ENCODE measurements at places on chromosomes 2 and 18.

- H3K4me3 ChIP-seq = no peak overlapping the region
- no peaks in the 10 kb centered on the region for H3K4me1 ChIP-seq
- H3K27me3 ChIP-seq = no peaks in the 10 kb centered on the region
- no peak for DNase-seq
Observed at GRCh38 chr2:8433390-8433789, 248.5 kb upstream of the ID2 start.

- no peaks in the 10 kb centered on the region for H3K36me3 ChIP-seq
- no peaks in the 10 kb centered on the region for H3K27me3 ChIP-seq
- peaks cover 9% of the 10 kb centered on the region for H3K4me1 ChIP-seq
- H3K27ac ChIP-seq = no peak overlapping the region
- DNase-seq = no peak
- no peak overlapping the region for H3K4me3 ChIP-seq
Observed at GRCh38 chr2:96213379-96213778, 4.8 kb upstream of the STARD7 start.

DNA sequence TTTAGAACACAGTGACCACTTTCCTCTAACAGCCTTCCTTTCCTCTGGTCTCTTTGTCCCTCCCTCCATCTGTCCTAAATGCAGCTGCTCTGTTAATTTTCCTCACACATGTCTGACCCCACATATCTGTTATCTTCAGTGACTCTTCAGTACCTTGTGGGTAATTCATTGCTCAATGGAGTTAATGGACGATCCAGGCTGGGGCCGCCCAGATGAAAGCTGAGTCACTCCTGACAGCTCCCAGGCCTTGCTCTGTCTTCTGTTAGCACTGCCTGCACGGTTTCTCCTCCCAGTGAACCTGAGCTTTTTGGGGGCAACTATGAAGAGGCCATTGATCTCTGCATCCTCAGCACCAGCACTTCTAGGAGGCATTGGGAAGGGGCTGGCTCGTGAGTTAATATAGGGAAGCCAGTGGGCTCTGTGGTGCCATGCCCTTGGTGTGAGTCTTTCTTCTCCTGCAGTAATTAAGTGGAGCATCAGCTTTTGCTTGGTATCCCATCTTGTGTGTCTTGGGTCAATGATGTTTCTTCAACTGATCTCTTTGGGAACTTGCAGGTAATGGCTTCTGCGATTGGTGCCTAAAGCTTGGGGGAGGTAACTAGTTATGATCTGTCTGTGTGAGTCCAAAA, 67.3 kb downstream of the SNORC start:
- H3K36me3 ChIP-seq = no peaks in the 10 kb centered on the region
- no peaks in the 10 kb centered on the region for H3K27me3 ChIP-seq
- peak; percentile 93 for DNase-seq
- H3K4me3 ChIP-seq = no peak overlapping the region
- no peak overlapping the region for H3K27ac ChIP-seq

DNA sequence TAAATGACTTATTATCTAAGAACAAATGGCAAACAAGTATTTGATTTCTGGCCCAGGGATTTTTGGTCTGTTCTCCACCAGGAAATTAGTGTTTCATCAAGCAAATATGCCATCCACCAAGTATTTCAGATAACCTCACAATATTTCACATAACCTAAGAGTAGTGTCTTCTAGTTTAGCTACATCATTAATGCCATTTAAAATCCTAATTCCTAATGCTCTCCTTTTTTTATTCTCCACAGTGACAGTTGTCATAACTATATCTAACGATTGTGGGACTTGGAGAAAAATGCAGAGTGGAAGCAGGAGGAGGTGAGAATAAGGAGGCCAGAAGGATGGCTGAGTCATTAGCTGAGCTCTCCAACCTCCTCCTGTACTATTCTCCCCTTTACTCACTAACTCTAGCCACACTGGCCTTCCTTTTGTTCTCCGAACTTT, 58.5 kb upstream of the CTLA4 start:
- H3K36me3 ChIP-seq = no peaks in the 10 kb centered on the region
- H3K27ac ChIP-seq = peak overlapping the region; percentile 100
- no peaks in the 10 kb centered on the region for H3K27me3 ChIP-seq

DNA sequence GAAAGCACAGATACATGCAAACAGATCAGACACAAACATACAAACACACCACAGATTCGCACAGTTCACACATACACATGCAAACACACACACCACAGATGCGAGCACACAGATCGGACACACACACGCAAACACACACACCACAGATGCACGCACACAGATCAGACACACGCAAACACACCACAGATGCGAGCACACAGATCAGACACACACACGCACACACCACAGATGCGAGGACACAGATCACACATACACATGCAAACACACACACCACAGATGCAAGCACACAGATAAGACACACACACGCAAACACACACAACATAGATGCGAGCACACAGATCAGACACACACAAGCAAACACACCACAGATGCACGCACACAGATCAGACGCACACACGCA, 149.0 kb downstream of the PXDN start:
- peaks cover 17% of the 10 kb centered on the region for H3K27me3 ChIP-seq

DNA sequence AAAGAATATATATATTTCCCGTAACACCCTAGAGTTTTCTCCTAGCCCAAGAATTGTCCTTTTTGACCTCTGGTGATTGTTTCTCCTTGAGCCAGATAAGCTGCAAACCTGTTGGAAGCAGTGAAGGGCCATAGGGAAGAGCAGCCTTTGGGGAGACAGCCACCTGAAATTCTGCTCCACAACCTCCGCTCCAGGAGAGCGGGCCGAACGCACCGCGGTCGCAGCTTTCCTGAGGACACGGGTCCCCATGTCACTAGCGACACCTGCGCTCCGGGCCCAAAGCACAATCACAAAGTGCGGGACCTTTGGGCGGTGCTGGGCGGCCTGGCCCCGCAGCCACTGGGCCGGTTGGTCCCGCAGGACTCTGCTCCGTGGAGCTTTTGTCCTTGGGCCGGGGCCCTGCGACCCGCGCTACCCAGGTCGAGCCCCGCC, 557 bp upstream of the DSG2 start:
- no peaks in the 10 kb centered on the region for H3K36me3 ChIP-seq
- H3K4me3 ChIP-seq = peak overlapping the region; percentile 71
- H3K4me1 ChIP-seq = peaks cover 2% of the 10 kb centered on the region
- peaks cover 21% of the 10 kb centered on the region for H3K27me3 ChIP-seq

DNA sequence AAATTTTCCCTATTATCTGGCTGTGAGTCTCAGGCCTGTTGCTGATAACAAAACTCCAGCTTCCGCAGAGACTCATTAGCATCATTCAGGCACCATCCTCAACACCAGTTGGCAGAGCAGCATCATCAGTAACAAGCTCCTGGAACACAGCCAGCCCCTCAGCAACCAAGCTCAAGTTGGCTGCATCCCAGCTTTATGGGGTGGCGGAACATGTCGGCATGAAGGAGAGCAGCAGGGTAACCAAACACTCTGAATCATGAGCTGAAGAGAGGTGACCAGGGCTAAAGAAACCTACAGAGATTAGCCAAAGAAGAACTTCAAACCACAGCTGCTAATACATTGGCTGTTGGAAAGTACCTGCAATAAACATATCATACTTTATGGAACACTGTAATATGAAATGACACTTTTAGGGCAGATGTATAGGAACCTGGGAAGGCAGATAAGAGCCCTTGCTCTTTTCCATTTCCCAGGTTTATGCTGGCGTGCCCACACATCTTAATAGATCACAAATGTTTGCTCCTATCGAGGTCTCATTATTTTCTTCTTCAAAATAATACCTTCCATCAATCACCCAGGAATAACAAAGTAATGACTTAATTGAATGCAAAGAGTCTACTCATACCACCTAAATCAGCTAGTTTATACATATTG, 63.8 kb downstream of the PDE11A start:
- no peaks in the 10 kb centered on the region for H3K36me3 ChIP-seq
- no peaks in the 10 kb centered on the region for H3K27me3 ChIP-seq
- no peak overlapping the region for H3K4me3 ChIP-seq
- no peak overlapping the region for H3K27ac ChIP-seq
- no peak for DNase-seq

DNA sequence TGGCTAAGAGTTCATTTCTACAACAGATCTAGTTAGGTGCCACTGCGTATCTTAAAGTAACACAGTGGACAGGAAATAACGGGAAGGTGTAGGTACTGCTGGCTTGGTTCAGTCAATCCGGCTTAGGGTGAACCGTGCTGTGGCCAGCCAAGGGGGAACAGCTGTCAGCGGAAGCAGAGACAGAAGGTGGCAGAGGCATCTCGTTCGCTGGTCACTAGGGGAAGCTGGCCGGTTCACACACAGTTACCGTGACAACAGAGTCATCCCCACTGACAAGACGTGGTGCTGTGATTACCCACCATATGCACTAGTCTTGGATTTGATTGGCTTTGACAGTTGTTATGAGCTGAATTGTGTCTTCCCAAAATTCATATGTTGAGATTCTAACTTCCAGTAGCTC, 58.8 kb upstream of the HDAC4 start:
- no peak overlapping the region for H3K4me3 ChIP-seq
- H3K27ac ChIP-seq = no peak overlapping the region
- H3K36me3 ChIP-seq = no peaks in the 10 kb centered on the region
- no peaks in the 10 kb centered on the region for H3K27me3 ChIP-seq
- no peaks in the 10 kb centered on the region for H3K4me1 ChIP-seq

DNA sequence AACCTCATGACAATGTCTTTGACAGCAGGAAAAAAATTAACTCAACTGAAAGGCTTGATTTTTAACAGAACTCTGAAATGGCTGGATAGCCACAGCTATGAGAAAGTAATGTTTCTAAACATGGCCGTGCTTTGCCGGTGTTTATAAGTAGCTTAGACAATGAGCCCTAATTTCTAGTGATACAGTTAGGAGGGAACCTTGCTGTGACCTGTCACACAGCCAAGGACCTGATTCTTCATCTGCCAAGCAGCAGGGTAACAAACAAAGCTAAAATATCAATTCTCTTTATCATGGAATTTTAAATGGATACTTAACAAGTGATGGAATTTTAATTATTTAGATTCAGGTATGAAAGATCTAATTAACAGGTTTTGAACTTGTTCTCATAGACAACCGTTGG, 24.3 kb upstream of the DYNC2LI1 start:
- no peak overlapping the region for H3K4me3 ChIP-seq
- H3K27ac ChIP-seq = no peak overlapping the region
- H3K4me1 ChIP-seq = peaks cover 13% of the 10 kb centered on the region
- no peaks in the 10 kb centered on the region for H3K27me3 ChIP-seq
- DNase-seq = no peak
- H3K36me3 ChIP-seq = no peaks in the 10 kb centered on the region

DNA sequence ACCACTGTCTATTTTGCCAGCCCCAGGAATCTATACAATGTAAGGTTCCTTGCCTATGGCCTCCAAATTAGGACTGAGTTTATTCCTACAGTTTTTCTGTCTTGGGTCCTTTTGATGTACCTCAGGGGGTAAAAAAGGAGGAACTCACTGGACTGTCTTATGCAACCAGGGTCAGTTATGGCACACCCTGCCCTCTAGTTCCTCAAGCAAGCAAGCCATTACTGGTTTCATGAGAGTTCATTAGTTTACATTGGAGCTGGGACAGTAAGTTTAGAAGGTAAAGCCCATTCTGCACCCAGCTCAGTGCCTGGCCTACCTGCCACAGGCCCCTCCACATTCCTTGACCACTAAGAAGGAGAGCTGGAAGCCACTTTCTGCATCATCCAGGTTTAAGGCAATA, 68.7 kb upstream of the WIPF1 start:
- no peaks in the 10 kb centered on the region for H3K27me3 ChIP-seq
- DNase-seq = no peak

- H3K27ac ChIP-seq = peak overlapping the region; percentile 84
- no peaks in the 10 kb centered on the region for H3K36me3 ChIP-seq
- DNase-seq = no peak
- H3K4me3 ChIP-seq = no peak overlapping the region
Observed at GRCh38 chr2:174594456-174594855, 3.1 kb downstream of the WIPF1 start.

- H3K4me3 ChIP-seq = no peak overlapping the region
- H3K27me3 ChIP-seq = peaks cover 5% of the 10 kb centered on the region
- no peaks in the 10 kb centered on the region for H3K4me1 ChIP-seq
- no peaks in the 10 kb centered on the region for H3K36me3 ChIP-seq
Observed at GRCh38 chr2:121185571-121186074, 99.4 kb downstream of the TFCP2L1 start.

- no peak overlapping the region for H3K27ac ChIP-seq
- H3K4me1 ChIP-seq = peaks cover 23% of the 10 kb centered on the region
- DNase-seq = peak; percentile 98
Observed at GRCh38 chr2:128623776-128624761, 305.4 kb upstream of the HS6ST1 start.

- no peak for DNase-seq
- H3K4me1 ChIP-seq = no peaks in the 10 kb centered on the region
- no peak overlapping the region for H3K4me3 ChIP-seq
- H3K36me3 ChIP-seq = no peaks in the 10 kb centered on the region
- no peak overlapping the region for H3K27ac ChIP-seq
- no peaks in the 10 kb centered on the region for H3K27me3 ChIP-seq
Observed at GRCh38 chr2:187819624-187820023, 265.4 kb upstream of the TFPI start.

DNA sequence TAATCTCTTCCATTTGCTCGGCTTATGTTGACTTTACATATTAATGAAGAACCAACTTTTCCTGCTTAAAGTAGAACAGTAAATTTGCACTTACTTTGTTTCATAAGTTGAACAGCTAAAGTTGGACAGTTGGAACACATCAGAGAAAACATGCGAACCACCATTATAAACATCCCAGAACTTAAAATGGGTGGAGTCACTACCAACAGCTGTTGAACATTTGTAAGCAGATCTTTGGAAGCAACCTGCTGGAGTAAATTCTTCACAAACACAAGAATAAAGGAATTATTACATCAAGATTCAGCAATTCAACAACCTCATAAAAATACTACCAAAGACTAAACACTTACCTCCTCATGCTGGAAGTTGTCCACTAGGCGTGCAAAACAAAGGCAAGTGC, 96.4 kb upstream of the DNER start:
- H3K27me3 ChIP-seq = no peaks in the 10 kb centered on the region
- peaks cover 12% of the 10 kb centered on the region for H3K4me1 ChIP-seq
- H3K4me3 ChIP-seq = no peak overlapping the region

DNA sequence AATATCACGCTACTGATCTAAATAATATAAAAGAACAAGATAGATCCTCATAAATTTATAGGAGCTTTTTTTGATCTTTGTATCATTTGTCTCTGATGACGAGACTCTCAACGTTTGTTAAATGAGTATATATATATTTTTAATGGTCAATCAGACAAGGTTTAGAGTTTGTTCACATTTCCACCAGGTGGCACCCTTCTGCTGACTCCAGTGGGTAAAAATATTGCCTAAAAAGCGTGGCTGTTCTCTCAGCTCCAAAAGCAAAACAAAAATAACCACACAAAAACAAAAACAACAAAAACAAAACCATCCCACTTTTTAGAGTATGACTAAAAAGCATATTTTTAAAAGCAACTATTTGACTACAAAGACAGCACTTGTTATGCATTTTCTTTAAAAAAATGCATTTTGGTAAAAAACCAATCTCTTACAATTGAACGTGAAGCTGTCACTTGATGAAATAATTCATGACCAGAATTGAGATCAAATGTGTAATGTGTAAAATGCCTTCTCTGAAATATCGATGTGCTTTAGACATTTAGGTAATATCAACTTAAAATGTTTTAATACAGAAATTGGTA, 723.2 kb downstream of the DPP10 start:
- H3K27me3 ChIP-seq = peaks cover 4% of the 10 kb centered on the region
- no peaks in the 10 kb centered on the region for H3K36me3 ChIP-seq
- no peaks in the 10 kb centered on the region for H3K4me1 ChIP-seq
- DNase-seq = no peak
- H3K27ac ChIP-seq = no peak overlapping the region
